ENCODE measurements at places on chromosomes 5 and 9.
A peak's percentile ranks its signal among the peaks of the same experiment; 100 is the strongest.

DNA sequence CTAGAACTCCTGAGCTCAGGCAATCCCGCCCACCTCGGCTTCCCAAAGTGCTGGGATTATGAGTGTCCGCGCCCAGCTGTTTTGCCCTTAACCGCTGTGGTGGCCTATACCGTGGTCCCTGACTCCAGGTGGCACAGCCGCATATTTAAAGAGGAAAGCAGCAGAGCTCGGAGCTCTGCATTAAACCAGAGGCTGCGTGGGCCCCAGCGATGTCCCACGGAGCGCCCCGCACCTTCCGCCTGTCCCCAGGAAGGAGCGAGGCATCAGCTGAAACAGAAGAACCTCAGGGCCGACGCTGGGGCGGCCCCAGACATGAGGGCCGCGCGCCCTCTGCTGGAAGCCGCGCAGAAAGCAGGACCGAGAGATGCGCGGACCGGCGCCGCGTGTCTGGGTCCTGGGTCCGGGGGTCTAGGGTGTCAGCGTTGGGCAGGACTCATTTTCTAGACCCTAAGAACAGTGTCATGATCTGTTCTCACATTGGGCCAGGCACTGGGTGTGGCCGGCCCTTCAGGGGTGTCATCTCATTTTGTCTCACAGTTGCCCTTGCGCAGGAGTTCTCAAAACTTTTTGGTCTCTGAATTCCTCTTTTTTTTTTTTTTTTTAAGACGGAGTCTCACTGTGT lies 37.7 kb downstream of the LAMC3 start:
- peak; percentile 40 for DNase-seq

DNA sequence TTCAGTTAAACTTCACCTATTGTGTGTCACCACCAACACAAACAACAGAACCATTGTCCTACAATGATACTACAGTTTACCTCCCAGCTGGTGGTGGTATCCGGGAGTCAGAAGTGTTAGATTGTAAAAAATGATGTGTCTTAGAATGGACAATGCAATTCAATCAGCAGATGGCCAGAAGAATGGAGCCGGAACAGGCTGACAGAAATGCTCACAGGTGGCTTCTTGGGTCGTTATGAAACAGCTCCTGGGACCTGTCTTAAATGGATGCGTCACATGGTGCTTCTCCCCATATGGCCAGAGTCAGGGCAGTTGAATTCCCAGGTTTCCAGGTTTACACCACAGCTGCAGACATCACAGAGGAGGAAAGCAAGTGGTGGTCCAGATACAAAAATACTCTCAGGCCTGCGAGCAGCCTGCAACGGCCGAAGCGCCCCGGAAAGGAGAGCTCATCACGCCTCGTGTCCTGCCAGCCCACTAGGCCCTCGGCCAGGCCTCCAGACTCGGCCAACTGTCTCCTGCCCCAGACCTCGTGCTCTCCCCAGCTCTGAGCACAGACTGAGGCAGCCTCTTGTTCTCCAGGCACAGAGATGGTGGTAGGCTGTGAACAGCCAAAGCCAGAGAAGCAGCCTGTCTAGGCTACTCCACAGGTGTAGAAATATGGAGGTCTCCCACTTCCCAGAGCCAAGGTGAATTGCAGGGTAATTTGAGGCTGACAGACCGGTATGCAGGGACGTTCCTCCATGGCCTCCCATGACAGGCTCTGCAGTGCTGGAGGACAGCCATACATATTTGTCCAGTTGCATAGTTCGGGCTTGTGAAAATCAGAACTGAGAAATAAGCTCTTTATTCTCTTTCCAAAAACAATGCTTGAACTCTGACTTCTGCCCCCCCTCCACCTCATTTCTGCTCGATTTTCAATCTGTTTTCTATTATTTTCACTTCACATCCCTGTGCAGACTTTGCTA lies 98.5 kb upstream of the SPATA31C2 start:
- DNase-seq: no peak

- DNase-seq: no peak
Measured at GRCh38 chr5:137287569-137287968, 211.6 kb downstream of the SPOCK1 start.

GRCh38 chr5:169253071-169253470 lies 47.9 kb downstream of the SLIT3 start:
- DNase-seq: no peak

GRCh38 chr5:64666078-64666477 lies 24.2 kb upstream of the SHISAL2B start:
- no peak for DNase-seq

DNA sequence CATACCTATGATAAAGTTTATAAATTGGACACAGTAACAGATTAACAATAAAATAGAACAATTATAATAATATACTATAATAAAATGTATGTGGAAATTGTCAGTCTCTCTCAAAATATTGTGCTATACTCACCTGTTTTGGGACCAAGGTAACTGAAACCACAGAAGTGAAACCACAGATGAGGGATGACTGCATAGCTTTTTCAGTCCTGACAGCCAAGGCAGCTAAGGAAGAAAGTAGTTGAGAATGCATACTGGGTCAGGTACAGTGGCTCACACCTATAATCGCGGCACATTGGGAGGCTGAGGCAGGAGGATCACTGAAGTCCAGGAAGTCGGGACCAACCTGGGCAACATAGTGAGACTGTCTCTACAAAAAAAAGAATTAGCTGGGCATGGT lies 8.9 kb downstream of the SRP19 start:
- no peak for DNase-seq

DNA sequence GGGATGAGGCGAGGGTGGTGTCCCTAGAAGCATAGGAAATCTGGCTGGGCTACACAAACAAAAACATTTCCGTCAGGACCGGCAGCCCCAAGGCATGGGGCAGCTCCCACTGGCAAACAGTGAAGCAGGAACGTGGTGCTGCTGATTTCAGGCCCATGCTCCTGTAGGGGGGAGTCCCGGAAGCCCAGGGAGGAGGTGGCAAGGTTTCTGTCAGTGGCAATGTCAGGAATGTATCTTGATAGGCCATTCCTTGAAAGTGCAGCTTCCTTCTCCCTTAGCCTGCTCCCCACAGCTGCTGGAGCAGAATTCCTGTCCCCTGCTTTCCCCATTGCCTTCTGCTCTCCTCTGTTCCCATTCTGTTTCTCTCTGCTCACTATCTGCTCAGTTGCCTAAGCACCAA lies 42.4 kb downstream of the MRRF start:
- DNase-seq: no peak

GRCh38 chr9:93316726-93317494 lies 133.0 kb downstream of the WNK2 start:
- no peak for DNase-seq

- no peak for DNase-seq
Measured at GRCh38 chr9:98481676-98482075, 226.2 kb upstream of the TBC1D2 start.

DNA sequence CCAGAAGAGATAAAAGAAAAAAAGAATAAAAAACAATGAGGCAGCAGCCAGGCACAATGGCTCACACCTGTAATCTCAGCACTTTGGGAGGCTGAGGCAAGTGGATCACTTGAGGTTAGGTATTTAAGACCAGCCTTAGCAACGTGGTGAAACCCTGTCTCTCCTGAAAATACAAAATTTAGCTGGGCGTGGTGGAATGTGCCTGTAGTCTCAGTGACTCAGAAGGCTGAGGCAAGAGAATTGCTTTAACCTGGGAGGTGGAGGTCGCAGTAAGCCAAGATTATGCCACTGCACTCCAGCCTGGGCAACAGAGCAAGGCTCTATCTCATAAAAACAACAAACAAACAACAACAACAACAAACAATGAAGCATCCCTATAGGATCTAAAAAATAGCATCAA lies 121.5 kb downstream of the HMHB1 start:
- DNase-seq: no peak

DNA sequence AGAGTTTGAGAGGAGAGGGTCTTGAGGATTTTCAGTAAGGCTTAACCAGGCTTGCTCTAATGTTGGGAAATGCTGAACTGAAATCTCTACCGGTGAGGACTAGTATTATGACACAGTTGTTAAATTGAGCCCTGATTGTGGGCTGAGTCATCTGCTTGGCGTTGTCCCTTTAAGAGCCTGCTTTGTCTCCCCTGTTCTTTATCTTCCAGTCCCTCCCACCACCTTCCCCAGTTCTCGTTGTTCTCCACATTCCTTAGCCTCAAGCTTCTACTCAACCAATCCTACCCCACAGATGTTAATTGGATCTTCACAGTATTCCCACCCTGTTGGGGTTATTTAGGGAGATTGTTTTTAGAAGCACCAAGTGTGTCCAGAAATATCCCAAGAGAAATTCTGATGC lies 57.6 kb downstream of the ANKRD55 start:
- DNase-seq: no peak

GRCh38 chr5:54001976-54002775 lies 308.2 kb downstream of the ARL15 start:
- DNase-seq: no peak

DNA sequence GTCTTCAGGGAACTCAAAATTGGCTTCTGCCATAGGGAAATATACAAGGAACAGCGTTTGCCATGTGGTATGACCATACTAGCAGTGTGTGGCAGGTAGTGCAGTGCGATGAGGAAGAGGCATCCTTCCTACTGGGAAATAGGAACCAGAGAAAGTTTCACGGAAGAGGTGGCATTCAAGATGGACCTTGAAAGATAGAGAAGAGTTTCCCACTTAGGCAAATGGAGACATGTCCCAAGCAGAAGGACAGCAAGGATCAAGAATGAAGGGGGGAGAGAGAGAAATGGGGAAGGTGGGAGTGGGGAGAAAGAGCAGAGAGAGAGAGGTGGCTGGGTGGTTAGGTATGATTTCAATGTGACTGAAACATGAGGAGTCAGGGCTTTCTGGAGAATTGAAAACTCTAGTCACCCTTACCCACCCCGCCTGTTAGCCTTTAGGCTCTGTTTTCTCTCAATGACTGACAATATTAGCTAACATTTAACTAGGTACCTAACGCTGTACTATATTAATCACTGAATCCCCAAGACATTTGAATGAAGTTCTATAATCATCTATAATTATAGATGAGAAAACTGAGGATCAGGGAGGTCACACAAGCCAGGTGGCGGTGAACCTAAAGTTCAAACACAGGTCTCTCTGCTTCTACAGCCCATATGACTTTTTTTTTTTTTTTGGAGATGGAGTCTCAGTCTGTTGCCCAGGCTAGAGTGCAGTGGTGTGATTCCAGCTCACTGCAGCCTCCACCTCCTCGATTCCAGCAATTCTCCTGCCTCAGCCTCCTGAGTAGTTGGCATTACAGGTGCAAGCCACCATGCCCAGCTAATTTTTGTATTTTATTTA lies 171.3 kb downstream of the NR3C1 start:
- DNase-seq: no peak

- DNase-seq: no peak
Measured at GRCh38 chr9:8649160-8649559, 849.6 kb upstream of the DMAC1 start.

GRCh38 chr5:132480042-132480441 lies 10.5 kb downstream of the IRF1 start:
- DNase-seq: no peak

DNA sequence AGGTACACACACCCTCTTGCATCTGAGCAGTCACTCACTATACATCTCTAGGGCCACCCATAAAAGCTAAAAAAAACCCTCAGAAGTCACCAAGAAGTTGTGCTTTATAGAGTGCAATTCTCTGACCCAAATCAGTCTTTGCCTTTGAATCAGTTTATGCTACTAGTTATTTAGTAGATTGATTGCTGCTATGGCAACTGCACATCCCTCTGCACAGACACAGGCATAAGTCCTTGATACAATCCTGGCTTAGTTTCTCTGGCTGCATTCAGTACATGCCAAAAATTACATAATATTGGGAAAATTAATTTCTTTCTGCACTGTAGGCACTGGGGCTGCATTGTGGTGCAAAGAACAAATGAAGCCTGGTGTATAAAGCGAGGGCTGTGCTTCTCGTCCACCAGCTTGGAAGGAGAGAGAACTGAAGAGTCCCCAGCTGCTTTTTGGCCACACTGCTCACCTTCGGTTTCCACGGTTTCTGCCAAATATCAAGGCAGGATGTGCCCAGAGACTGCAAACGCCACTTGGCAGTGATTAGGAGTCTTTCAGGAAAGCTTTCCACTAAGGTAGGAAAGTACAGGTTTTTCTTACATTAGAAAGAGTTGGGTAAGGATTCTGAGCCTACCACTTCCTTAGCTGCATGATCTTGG lies 258.4 kb downstream of the ELAVL2 start:
- no peak for DNase-seq

DNA sequence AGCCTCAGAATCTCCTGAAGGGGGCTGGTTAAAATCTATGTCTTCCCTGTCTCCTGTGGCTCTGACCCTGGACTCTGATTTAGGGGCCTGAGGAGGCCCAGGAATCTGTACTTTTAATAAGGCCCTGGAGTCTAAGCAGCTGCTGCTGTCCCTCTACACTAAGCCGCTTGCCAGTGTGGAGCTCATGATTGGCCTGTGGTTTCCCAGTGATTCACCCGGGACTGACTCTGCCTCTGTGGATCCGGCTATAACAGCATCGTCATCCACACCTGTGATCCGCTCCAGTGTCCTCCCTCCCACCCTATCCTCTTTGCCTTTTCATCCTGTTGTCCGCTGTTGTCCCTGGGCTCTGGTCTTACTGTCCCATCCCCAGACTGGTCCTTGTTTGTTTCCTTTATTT lies 3.7 kb downstream of the SLC31A2 start:
- DNase-seq: no peak

DNA sequence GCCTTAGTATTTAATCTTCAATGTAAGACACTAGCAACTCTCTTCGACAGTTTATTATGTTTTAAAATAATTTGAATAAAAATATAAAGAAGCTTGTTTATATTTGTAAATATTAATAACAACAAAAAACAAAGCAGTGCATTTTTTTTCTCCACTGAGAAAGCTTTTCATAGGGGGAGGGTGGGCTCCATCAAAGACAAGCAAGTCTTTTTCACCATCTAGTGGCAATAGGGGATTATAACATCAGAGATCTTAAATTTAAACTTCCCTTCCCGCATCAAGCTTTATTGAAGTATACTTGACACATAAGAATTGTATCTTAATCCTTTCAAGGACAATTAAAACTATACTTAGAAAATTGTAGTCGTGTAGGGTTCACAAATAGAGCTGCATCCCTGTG lies 9.3 kb upstream of the OR13F1 start:
- DNase-seq: no peak

DNA sequence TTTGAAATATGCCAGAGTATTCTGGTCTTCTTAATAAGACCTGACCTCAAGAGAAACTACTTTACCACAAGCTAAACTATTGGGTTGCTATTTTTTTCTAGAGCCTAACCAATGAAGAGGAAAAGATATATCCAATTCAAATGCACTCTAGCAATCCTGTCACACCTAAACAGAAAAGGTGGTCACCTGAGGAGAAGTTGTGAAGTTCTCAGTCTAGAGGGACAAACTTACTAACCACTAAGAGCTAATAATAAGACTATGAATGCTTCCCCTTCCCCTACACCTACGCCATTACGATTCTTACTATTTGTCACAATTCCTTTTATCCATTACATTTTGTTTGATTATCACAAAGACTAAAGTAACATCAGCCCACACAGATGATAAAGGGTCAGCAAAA lies 29.7 kb downstream of the RLN2 start:
- DNase-seq: no peak

- peak; percentile 53 for DNase-seq
Measured at GRCh38 chr9:82363682-82364081, 375.1 kb downstream of the SPATA31D1 start.

- DNase-seq: no peak
Measured at GRCh38 chr5:147169901-147170300, 64.9 kb upstream of the STK32A start.

- no peak for DNase-seq
Measured at GRCh38 chr5:18195910-18196309, 561.6 kb downstream of the TAF11L14 start.
